ENCODE measurements at places on chromosomes 7 and 10.

GRCh38 chr7:83456413-83456812 is 192.5 kb downstream of the SEMA3E start:
- DNase-seq: no peak

DNA sequence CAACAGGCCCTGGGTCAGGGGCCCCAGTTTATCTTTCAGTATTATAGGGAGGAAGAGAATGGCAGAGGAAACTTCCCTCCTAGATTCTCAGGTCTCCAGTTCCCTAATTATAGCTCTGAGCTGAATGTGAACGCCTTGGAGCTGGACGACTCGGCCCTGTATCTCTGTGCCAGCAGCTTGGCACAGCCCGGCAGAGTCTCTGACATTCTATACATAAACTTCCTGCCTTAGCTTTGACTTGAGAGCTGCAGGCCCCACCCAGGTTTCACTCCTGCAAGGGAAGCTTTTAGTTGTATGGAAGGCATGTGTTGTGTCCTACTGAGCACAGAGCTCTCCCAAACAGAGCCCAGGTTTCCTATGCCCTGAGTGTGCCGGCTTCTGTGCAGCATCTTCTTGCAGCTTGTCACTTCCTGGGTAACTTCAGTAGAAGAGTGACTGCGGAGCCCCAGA is 205.6 kb upstream of the PRSS58 start:
- DNase-seq: no peak

- DNase-seq: no peak
Observed at GRCh38 chr7:2640846-2641316, 9.1 kb downstream of the TTYH3 start.

- DNase-seq: no peak
Observed at GRCh38 chr10:33412241-33412640, 77.8 kb upstream of the NRP1 start.

DNA sequence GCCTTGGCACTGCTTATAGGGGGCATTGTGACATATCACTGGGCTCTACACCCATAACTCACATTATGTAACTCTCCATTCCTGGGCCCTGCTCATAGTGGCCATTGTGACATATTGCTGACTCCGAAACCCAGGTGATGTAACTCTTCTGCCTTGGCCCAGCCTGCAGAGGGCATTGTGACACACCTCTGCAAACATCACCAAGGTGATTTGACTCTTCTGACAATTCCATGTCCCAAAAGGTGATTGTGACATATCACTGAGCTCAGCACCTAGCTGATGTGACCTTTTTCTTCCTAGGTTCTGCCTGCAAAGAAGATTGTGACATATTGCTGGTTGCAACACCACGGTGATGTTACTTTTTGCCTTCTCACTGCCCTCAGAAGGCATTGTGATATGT is 36.5 kb upstream of the ZNF680 start:
- DNase-seq: no peak

DNA sequence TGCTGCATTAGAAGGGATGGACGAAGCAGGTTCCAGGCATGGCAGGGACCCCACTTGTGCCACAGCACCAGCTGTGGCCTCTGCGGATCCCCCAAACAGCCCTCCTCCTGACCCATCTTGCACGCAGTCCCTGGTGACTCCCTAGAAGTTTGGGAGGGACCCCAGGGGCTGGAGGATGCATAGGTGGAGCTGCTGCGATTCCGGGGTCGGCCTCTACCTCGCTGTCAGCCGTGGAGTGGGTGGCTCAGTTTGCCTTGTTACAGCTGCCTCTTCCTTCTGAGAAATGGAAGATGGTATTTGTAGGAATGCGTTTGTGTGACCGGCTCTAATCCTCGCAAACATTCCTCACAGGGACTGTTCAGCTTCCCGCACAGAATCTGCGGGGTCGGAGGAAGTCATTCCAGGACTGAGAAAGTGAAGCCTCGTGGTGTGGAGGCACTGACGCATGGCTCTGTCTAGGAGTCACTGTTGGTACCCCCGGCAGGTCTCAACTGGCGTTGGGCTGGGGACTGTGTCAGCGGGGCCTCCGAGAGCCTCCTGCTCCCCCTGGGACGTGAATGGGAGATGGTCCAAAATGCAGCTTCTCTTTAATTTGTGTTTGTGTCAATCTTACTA is 17.5 kb downstream of the PWWP2B start:
- DNase-seq: no peak

GRCh38 chr10:23343591-23344240 is 881 bp downstream of the C10orf67 start:
- no peak for DNase-seq

GRCh38 chr7:83677180-83677866 is 28.4 kb upstream of the SEMA3E start:
- DNase-seq: no peak

DNA sequence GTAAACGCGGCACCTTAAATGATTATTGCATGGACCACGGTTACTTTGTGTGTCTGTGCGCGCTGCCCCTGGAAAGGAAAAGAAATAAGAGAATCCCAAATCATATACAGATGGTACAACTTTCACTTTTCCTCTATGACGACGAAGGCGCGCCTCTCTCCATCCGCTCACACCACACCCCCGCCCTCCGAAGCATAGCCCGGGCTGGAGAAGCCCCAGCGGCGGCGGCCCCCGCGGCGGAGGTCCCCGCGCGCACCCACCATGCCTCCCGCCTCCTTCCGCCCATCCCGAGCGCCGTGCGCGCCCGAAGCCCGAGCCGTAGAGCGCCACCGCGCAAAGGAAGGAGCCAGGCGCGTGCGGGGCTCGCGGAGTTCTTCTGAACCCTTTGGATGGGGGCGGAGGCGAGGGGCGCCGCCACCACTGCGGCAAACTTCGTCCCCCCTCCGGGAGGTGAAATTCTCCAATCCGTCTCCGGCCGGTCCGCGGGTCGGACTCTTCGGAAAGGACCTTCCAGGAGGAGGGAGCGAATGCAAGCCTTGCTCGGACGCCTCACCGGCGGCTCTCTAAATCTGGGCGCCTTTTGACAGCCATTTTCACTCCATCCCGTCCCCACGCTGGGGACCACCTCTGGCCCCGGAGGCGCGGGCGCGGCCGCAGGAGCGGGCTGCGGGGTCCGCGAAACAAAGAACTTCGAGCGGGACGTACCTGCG is 588 bp downstream of the GLI3 start:
- DNase-seq: no peak

DNA sequence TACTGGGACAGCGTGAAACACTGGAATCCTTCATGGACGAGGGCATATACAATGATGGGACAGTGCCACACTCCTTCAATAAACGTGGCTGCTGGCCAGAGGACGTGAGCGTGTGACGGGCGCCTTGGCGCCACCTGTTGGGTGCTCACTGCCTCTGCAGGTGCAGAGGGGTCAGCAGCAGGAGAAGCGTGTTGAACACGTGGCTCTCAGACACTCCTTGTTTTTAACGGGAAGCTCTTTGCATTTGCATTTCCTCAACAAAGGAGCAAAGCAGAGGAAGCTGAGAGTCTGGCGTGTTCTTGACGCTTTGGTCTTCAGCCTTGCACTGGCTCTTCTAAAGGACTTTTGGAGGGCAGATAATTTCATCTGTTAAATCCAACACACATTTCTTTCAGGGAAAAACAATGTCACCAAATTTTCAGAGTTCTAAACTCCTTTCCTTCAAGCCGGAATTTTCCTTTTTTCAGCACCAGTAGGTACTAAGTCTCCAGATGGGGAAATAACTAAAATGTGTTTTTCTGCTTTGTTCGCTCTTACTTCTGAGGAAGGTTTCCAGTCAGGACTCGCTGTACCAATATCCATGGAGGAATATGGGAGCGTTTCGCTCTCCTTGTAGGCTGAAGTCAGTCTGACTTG is 2.9 kb upstream of the GET4 start:
- peak; percentile 50 for DNase-seq

- no peak for DNase-seq
Observed at GRCh38 chr10:113644185-113645120, 19.4 kb downstream of the NRAP start.

DNA sequence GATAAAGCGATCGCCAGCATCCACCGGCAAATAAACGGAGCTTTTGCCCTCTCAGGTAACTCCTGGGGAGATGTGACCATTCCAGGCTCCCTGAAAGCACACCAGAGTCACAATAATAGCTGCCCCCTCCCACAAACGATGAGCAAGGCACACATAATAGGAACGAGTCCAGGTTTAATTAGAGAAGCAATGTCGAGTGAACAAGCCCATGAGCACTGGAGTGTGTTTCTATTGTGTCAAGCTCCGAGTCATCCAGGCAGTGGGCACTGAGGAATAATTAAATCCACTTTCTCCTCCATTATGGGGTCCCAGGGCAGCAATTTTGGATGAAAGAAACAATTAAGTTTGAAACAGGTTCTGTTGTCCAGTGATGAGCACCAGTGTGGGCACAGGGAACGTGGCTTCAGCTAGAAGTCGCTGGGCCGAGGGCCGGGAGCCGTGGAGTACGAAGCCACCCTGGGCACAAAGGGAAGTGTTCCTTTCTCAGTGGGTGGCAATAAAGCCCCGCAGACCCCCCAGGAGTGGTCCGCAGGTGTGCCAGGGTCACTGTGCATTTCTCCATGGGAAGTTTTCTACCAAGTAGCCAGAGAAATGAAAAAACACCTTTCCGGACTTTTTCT is 12.0 kb downstream of the PNLIPRP2 start:
- no peak for DNase-seq

DNA sequence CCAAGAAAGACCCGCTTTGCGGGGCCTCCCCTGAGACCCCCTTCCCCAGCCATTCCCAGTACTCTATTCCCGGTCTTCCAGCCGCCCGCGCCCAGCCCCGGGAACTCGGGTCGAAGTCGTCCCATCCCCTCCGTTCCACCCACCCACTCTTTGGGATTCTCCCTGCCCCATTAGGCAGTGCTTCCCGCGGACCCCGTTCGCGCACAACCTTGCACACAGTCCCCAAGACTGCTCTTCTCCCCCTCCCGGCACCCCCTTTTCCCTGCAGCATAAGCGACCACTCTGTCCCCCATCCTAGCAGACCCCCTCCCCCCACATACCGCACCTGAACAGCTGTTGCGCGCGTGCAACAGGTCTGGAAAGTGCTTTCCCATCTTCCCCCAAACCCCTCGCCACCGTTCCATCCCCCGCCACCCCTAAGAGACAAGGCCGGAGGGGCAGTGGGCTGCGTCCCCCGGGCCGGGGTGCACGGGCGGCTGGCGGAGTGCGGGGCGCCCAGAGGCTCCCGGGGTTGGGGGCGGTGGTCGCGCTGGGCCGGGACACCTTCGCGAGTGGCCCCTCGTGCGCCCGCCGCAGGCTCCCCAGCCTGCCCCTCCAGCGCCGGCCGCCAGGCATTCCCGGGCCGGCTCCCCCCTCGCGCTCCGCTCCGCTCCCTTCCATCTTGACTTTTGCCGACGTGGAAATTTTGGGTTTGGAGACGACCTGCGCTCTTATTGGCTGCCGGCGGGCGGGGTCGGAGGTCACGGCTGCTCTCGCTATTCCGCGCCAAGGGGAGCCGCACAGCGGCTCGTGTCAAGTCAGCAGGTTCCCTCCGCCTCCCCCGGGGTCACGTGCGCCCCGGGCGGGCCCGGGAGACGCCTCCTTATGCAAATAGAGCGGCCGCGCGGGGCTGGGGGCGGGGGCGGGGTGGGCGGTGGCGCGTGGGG is 201.2 kb upstream of the NFE2L3 start:
- DNase-seq: peak; percentile 74

- no peak for DNase-seq
Observed at GRCh38 chr7:31003721-31004120, 40.0 kb downstream of the GHRHR start.

DNA sequence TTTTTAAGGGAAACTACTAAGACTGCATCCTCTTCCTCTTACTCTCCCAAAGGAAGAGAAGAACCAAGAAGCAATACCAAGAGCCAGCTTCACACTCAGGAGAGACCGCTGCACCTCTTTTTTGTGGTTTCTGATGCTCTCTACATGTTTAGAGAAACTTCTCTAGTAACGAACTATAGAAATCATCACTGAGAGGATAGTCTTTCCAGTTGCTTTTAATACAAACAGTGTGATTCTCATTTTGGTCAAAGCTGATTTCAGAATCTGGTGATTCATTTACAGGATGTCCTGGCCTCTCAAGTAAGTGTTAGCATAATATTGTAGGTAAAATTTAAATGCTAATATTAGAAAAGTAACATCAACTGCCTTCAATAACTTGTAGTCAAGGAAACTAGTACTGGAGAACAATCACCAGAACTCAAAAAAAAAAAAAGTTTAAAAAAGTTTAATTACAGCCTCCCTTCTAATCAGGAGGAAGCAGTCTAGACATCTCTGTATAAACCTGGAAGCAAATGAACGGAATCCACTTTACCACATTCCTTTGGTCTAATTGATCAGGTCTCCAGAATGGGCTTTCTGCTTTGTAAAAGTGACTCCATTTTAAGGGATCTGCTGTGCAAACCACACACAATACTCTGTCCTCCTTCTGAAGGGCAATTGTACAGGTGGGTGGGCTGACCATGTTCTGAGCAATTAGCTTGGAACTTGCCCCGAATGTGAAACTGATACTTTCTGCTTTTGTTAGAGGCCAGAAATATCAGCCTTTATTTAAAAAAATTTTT is 3.0 kb downstream of the LAMB1 start:
- DNase-seq: no peak

- DNase-seq: no peak
Observed at GRCh38 chr7:33457039-33457438, 327.7 kb downstream of the BBS9 start.

GRCh38 chr10:80718024-80718423 is 180.3 kb downstream of the SH2D4B start:
- no peak for DNase-seq

- no peak for DNase-seq
Observed at GRCh38 chr10:62597226-62597625, 207.3 kb upstream of the ADO start.

- no peak for DNase-seq
Observed at GRCh38 chr7:115634633-115635032, 395.9 kb downstream of the TFEC start.

DNA sequence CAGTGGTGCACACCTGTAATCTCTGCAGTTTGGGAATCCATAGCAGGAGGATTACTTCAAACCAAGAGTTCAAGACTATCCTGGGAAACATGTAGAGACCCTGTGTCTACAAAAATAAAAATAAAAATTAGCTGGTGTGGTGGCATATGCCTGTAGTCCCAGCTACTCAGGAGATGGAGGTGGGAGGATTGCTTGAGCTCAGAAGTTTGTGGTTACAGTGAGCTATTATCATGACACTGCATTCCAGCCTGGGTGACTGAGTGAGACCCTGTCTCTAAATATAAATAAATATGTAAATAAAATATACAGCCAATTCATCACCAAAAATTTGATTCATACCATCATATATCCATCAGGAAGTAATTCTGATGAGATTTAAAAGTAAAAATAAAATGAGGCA is 60.9 kb downstream of the ANKRD7 start:
- no peak for DNase-seq

- no peak for DNase-seq
Observed at GRCh38 chr10:34438741-34439140, 376.4 kb downstream of the PARD3 start.

DNA sequence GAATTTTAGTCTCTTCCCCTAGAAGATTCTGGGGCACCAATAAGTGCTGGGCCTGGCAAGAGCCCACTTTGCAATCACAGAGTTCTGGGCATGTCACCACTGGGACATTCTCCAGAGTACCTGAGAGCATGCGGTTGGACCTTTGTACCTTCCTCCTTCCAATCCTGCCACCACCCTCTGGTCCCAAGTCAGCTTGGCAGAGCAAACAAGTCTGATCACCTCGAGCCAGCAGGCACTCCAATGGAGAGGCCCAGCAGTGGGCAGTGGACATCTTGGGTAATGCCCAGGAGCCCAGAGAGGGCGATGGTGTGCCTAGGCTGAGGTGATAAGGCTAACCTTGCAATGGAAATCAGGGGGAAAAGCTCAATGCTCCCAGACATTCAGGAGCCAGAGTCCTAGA is 43.4 kb downstream of the SH3PXD2A start:
- no peak for DNase-seq
